ENCODE measurements at places on chromosomes 1 and 21. TPM values are rescaled to one million over a fixed set of nuclear protein-coding genes. Genes with fewer than 3 reads are reported as not detected.

GRCh38 chr1:56872597-56872996, 18.0 kb downstream of the C8A start:
- DNase-seq: no peak

SYCP1 gene
- not detected for total RNA-seq

- no peak for DNase-seq
These were observed 387.4 kb upstream of the PTBP2 start for GRCh38 chr1:96334236-96334557.

- DNase-seq: no peak
These were observed 11.1 kb downstream of the PTPRC start for GRCh38 chr1:198649968-198650338.

OR6N1 gene
- not detected for total RNA-seq

- no peak for DNase-seq
These were observed 36.5 kb downstream of the ZMYND12 start for GRCh38 chr1:42419126-42419821.

GRCh38 chr1:16243936-16244649, 7.1 kb upstream of the CPLANE2 start:
- peak; percentile 95 for DNase-seq

DNA sequence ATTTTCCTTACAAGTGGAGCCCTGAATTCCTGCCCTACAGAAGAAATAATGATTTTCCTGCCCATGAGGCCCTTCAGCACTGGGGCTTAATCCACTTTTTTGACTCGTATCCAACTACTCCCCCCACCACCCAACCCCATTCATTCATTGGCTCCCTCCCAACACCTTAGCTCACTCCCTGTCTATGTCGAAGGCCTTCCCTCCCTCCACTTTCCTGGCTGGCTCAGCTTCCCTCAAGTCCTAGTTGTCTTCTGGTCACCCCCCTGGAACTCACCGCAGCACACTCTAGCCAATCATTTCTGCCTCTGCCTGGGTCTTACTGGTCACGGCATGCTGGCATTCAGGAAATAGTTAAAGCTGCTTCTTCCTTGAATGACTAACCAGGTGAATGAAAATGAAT, 118.9 kb downstream of the PGBD5 start:
- DNase-seq: no peak

SLC16A4 gene
- 8.6 TPM for total RNA-seq

DNA sequence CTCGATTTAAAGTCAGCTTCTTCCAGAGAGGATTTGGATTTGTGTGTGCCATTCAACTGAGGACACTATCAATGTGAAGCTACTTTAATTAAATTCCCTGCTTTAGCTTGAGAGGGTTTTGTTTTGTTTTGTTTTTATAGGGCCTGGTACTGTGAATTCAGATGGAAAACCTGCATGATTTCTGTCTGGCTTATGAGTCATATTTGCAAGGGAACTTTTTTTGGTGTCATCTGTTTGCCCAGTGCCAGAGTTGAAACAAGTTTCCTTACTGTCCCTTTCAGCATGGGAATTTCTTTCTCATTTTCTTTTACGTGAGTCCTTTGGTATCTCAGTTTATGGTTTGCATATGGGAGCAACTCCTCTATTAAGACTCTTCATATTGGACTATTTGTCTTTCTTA, 194.6 kb downstream of the GREM2 start:
- DNase-seq: no peak

SYPL2 gene
- 5.9 TPM for total RNA-seq

DNA sequence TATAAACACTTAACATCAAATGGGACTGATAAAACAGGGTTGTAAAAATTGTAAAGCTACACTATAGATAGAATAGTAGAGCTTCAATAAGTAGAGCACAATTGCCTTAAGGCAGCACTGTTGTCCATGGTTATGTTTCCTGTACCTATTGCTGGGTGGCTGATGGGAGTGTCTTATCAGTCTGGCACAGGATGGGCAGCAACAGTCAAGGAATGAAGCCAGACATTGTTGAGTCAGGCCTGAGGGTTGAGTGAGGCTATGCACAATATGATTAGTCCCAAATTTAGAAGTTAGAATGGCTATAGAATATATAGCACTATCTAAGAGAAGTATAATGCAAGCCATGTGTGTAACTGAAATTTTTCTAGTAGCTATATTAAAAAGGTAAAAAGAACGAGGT, 25.0 kb upstream of the CD1D start:
- DNase-seq: no peak

RGS13 gene
- total RNA-seq: 4.3 TPM

BRDT gene
- not detected for total RNA-seq

DNA sequence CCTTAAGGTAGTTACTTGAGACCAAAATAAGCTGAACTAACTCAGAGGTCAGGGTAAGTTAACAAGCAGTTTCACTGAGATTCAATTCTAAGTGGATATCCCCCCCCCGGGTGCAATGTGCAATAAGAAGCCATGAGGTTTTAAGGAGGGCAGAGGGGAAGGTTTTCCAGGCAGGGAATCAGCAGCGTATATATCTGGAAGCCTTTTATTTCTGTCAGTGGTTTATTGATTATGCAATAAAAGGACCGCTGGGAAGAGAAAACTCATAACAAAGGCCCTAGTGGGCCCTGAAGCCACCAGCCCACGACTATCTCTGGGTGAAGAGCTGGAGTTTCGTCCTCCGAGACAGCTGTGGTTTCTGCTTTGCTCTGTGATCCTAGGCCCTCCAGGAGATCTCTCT, 53.1 kb upstream of the CTPS1 start:
- DNase-seq: no peak

GRCh38 chr1:78146205-78146771, 100.5 kb downstream of the GIPC2 start:
- no peak for DNase-seq

GRCh38 chr1:1359308-1359663, 931 bp upstream of the MXRA8 start:
- no peak for DNase-seq

- DNase-seq: no peak
These were observed 111.3 kb downstream of the HIVEP3 start for GRCh38 chr1:41807390-41807789.

DNA sequence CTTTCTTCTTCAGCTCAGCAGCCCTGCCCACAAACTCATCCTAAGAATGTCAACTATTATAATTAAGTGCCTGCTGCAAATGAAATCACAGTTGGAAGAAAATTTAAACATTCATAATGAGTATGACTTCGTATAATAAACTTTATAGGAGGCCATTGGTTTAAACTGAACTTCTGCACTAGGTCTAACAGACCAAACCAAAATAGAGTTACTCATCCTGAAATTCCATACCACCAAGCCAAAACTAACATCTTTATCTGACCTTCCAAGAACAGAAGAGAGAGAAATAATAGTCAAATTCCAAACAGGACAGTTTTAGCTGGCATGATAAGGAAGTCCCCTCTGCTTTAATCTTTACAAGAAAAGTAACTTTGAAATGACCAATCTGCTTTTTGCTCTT, 472.4 kb upstream of the PRMT6 start:
- no peak for DNase-seq

Data from esophagus muscularis mucosa (tissue), 4 donors.